ENCODE measurements at places on chromosomes 5 and 9. TPM values are rescaled to one million over a fixed set of nuclear protein-coding genes. Genes with fewer than 3 reads are reported as not detected.

CCNJL gene
- 6.6 TPM for total RNA-seq

FAM153A gene
- total RNA-seq, result not detected

DNAI1 gene
- total RNA-seq, result 0.11 TPM

JAKMIP2 gene
- not detected for total RNA-seq

GPR150 gene
- total RNA-seq, result under 0.01 TPM

FAM219A gene
- total RNA-seq, result 3.1 TPM

LRRC19 gene
- total RNA-seq, result not detected

MUSK gene
- total RNA-seq, result not detected

CARD9 gene
- total RNA-seq, result 0.09 TPM

INSL6 gene
- not detected for total RNA-seq

BTNL8 gene
- 0.09 TPM for total RNA-seq
